A172 (cell line): ENCODE measurements at places on chromosomes 6 and 20. TPM values are rescaled to one million over a fixed set of nuclear protein-coding genes. Genes with fewer than 3 reads are reported as not detected.

DNA sequence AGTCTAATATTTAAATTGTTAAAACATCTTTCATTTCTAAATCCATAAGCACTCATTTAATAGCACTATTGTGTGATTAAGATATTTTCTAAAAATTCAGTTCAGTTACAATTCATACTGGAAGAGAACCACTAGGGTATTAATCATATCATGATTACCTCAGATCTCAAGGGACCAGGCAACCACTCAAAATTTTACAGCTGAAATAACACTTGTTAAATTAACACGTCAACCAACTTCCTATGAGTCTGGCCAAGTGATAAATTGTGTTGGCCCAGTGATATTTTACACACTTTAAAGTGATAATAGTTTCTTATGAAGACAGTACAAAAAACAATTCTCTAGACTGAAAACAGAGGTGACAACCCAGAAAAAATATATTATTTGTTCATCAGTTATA is 869.0 kb upstream of the ADGRB3 start:
- peak; percentile 35 for DNase-seq

GRCh38 chr6:36094753-36095496 is 35.4 kb upstream of the MAPK13 start:
- DNase-seq: peak; percentile 67

The GINS1 gene
- 42.6 and 48.4 TPM in 2 replicates for total RNA-seq

- no peak for DNase-seq
Measured at GRCh38 chr20:1125277-1125676, 6.9 kb downstream of the PSMF1 start.

The SOX12 gene
- total RNA-seq: 7.4 and 9.4 TPM in 2 replicates

The MAS1L gene
- total RNA-seq: not detected in 2 replicates
